B cell (primary cell): ENCODE measurements at places on chromosomes 6 and 20. TPM values are rescaled to one million over a fixed set of nuclear protein-coding genes. Genes with fewer than 3 reads are reported as not detected.

DNA sequence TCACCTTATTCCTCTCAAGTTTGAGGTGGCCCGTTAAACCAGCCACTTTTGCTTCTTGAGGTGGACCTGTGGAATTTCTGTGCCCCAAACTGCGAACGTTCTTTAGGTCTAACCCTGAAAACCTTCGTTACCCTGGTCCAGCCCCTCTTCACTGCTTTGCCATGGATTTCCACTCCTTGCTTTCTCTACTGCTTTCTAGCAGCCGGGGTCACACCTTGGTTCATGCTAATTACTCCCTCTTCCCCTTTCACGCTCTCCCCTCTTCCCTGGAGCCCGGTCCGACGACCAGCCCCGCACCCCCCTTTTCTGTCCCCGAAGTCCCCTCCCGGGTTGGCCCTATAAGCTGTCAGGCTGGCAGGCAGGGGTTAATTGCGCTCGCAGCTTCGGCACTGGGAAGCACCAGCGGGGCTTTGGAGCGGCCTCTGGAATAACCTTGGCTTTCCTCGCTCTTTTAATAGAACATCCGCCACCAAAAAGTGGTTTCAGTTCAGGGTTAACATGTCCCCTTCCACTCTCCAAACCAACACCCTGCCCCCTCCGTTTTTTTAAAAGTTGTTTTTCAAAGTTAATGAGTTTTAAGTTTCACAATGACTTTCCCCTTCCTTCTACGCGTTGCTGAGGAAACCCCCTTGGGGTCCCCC is 1.4 kb upstream of the HIVEP1 start:
- H3K27ac ChIP-seq, result peak overlapping the region; percentile 96
- no peaks in the 10 kb centered on the region for H3K27me3 ChIP-seq
- DNase-seq, result no peak
- peaks cover 23% of the 10 kb centered on the region for H3K4me1 ChIP-seq

Gene KCNB1
- 0.05 and 0.12 TPM in 2 replicates for total RNA-seq

- no peak for DNase-seq
- H3K36me3 ChIP-seq, result no peaks in the 10 kb centered on the region
- peaks cover 4% of the 10 kb centered on the region for H3K4me1 ChIP-seq
- no peaks in the 10 kb centered on the region for H3K27me3 ChIP-seq
Measured at GRCh38 chr6:25998379-25998778, 35.8 kb downstream of the TRIM38 start.

Gene ZSCAN23
- total RNA-seq, result 0.78 and 0.79 TPM in 2 replicates

Gene VNN1
- not detected in 2 replicates for total RNA-seq

Gene ZBP1
- 29.9 and 36.9 TPM in 2 replicates for total RNA-seq

GRCh38 chr6:80439721-80440470 is 333.4 kb downstream of the BCKDHB start:
- H3K4me3 ChIP-seq, result no peak overlapping the region
- DNase-seq, result no peak
- H3K4me1 ChIP-seq, result no peaks in the 10 kb centered on the region
- H3K36me3 ChIP-seq, result no peaks in the 10 kb centered on the region

GRCh38 chr20:7650086-7650879 is 290.0 kb downstream of the HAO1 start:
- no peak overlapping the region for H3K27ac ChIP-seq
- H3K4me3 ChIP-seq, result no peak overlapping the region
- H3K36me3 ChIP-seq, result no peaks in the 10 kb centered on the region

Gene TINAG
- total RNA-seq, result not detected in 2 replicates

DNA sequence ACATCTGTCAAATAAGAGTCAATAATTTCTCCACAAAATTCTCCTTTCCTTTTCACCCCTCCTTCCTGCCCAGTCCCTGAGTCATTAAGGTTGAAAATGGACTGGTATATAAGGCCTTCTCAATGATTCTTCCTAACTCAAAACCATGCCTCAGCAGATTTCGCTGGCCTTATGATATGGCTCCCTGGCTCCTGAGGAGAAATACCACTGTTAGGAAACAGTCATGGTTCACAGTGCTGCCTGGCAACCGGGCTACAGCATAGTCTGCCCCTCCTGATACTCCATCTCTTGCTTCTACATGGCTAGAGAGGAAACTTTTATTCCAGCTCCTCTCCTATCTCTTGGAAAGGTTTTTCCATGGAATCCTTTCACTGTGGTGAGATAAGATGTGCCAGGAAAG is 4.7 kb downstream of the UBE2J1 start:
- peaks cover 34% of the 10 kb centered on the region for H3K36me3 ChIP-seq
- peak overlapping the region; percentile 47 for H3K27ac ChIP-seq
- H3K4me1 ChIP-seq, result peaks cover 58% of the 10 kb centered on the region
- H3K4me3 ChIP-seq, result no peak overlapping the region
- DNase-seq, result no peak
- no peaks in the 10 kb centered on the region for H3K27me3 ChIP-seq

- peak overlapping the region; percentile 40 for H3K4me3 ChIP-seq
- no peaks in the 10 kb centered on the region for H3K36me3 ChIP-seq
- peaks cover 24% of the 10 kb centered on the region for H3K4me1 ChIP-seq
- H3K27ac ChIP-seq, result no peak overlapping the region
Measured at GRCh38 chr6:127119102-127120022, 891 bp downstream of the RSPO3 start.

- H3K27ac ChIP-seq, result no peak overlapping the region
- no peaks in the 10 kb centered on the region for H3K27me3 ChIP-seq
- H3K4me3 ChIP-seq, result no peak overlapping the region
- no peaks in the 10 kb centered on the region for H3K4me1 ChIP-seq
- no peak for DNase-seq
- H3K36me3 ChIP-seq, result no peaks in the 10 kb centered on the region
Measured at GRCh38 chr20:61057443-61058121, 194.5 kb upstream of the CDH4 start.

GRCh38 chr6:8881663-8882062 is 446.3 kb upstream of the SLC35B3 start:
- no peak overlapping the region for H3K4me3 ChIP-seq
- no peak for DNase-seq
- no peaks in the 10 kb centered on the region for H3K4me1 ChIP-seq
- no peaks in the 10 kb centered on the region for H3K36me3 ChIP-seq
- H3K27me3 ChIP-seq, result no peaks in the 10 kb centered on the region
- H3K27ac ChIP-seq, result no peak overlapping the region

- peaks cover 19% of the 10 kb centered on the region for H3K36me3 ChIP-seq
- H3K27ac ChIP-seq, result no peak overlapping the region
- H3K27me3 ChIP-seq, result no peaks in the 10 kb centered on the region
- peaks cover 17% of the 10 kb centered on the region for H3K4me1 ChIP-seq
- no peak for DNase-seq
Measured at GRCh38 chr6:148968771-148969602, 222.2 kb downstream of the UST start.

GRCh38 chr6:35084041-35084491 is 57.1 kb downstream of the TCP11 start:
- no peak overlapping the region for H3K27ac ChIP-seq
- H3K27me3 ChIP-seq, result no peaks in the 10 kb centered on the region
- H3K36me3 ChIP-seq, result no peaks in the 10 kb centered on the region
- no peak overlapping the region for H3K4me3 ChIP-seq
- no peak for DNase-seq

Gene BTBD3
- total RNA-seq, result 0.92 and 1.5 TPM in 2 replicates

- H3K4me3 ChIP-seq, result no peak overlapping the region
- H3K27ac ChIP-seq, result no peak overlapping the region
- no peaks in the 10 kb centered on the region for H3K4me1 ChIP-seq
- DNase-seq, result no peak
Measured at GRCh38 chr6:55167860-55168259, 6.5 kb upstream of the HCRTR2 start.

Gene SFTA2
- not detected in 2 replicates for total RNA-seq

Gene CCDC28A
- 26.3 and 26.9 TPM in 2 replicates for total RNA-seq

Gene WFDC2
- 1.0 TPM in 1 of 2 replicates, not detected in the other for total RNA-seq

Gene GPX5
- not detected in 2 replicates for total RNA-seq

Gene NKX2-4
- not detected in 2 replicates for total RNA-seq

Gene ISM1
- not detected in 2 replicates for total RNA-seq

GRCh38 chr6:139369568-139370282 is 4.7 kb downstream of the CITED2 start:
- H3K36me3 ChIP-seq, result no peaks in the 10 kb centered on the region
- no peak overlapping the region for H3K27ac ChIP-seq
- H3K4me1 ChIP-seq, result peaks cover 20% of the 10 kb centered on the region
- H3K4me3 ChIP-seq, result no peak overlapping the region
- no peaks in the 10 kb centered on the region for H3K27me3 ChIP-seq

Gene CCN6
- not detected in 2 replicates for total RNA-seq

- H3K36me3 ChIP-seq, result no peaks in the 10 kb centered on the region
- H3K27ac ChIP-seq, result no peak overlapping the region
- H3K4me1 ChIP-seq, result peaks cover 6% of the 10 kb centered on the region
- no peak overlapping the region for H3K4me3 ChIP-seq
Measured at GRCh38 chr6:89254569-89254968, 37.4 kb upstream of the GABRR1 start.

DNA sequence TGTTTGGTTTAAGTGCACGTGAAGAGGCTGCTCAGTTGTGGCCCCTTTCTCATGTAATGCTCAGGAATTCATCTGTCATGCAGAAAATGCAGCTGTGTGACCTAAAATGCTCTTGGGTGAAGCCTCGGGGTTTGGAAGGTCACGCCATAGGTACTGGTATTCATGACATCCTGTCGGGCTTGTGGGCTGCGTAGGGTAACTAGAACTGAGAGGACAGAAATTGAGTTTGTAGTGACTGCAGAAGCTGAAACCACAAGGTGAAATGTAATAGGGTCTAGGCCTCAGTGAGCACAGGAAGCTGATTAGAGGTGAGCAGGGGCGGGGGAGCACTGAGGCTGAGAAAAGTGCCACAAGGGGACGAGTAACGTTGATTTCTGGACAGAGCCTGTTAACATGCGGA is 128.8 kb downstream of the SOBP start:
- peak; percentile 64 for DNase-seq
- H3K27ac ChIP-seq, result peak overlapping the region; percentile 13
- H3K27me3 ChIP-seq, result no peaks in the 10 kb centered on the region
- H3K4me1 ChIP-seq, result peaks cover 34% of the 10 kb centered on the region
- H3K36me3 ChIP-seq, result no peaks in the 10 kb centered on the region

Gene ADIG
- total RNA-seq, result not detected in 2 replicates

- H3K4me3 ChIP-seq, result no peak overlapping the region
- H3K27ac ChIP-seq, result no peak overlapping the region
- peaks cover under 1% of the 10 kb centered on the region for H3K4me1 ChIP-seq
- H3K27me3 ChIP-seq, result no peaks in the 10 kb centered on the region
Measured at GRCh38 chr6:21137700-21138335, 455.7 kb upstream of the SOX4 start.

- H3K36me3 ChIP-seq, result no peaks in the 10 kb centered on the region
- H3K4me1 ChIP-seq, result no peaks in the 10 kb centered on the region
- DNase-seq, result no peak
- H3K27me3 ChIP-seq, result no peaks in the 10 kb centered on the region
Measured at GRCh38 chr20:52448513-52449232, 257.1 kb upstream of the ZFP64 start.

- no peaks in the 10 kb centered on the region for H3K27me3 ChIP-seq
- no peak overlapping the region for H3K4me3 ChIP-seq
- no peaks in the 10 kb centered on the region for H3K36me3 ChIP-seq
- H3K4me1 ChIP-seq, result no peaks in the 10 kb centered on the region
- no peak overlapping the region for H3K27ac ChIP-seq
Measured at GRCh38 chr6:153538491-153538890, 407.4 kb upstream of the RGS17 start.

Gene MCM3
- total RNA-seq, result 58.5 and 60.0 TPM in 2 replicates

GRCh38 chr6:95601133-95601532 is 23.8 kb downstream of the MANEA start:
- H3K4me1 ChIP-seq, result no peaks in the 10 kb centered on the region
- no peaks in the 10 kb centered on the region for H3K36me3 ChIP-seq

Gene HLA-DMA
- 554 and 558 TPM in 2 replicates for total RNA-seq

Gene KIF6
- total RNA-seq, result not detected in 2 replicates

DNA sequence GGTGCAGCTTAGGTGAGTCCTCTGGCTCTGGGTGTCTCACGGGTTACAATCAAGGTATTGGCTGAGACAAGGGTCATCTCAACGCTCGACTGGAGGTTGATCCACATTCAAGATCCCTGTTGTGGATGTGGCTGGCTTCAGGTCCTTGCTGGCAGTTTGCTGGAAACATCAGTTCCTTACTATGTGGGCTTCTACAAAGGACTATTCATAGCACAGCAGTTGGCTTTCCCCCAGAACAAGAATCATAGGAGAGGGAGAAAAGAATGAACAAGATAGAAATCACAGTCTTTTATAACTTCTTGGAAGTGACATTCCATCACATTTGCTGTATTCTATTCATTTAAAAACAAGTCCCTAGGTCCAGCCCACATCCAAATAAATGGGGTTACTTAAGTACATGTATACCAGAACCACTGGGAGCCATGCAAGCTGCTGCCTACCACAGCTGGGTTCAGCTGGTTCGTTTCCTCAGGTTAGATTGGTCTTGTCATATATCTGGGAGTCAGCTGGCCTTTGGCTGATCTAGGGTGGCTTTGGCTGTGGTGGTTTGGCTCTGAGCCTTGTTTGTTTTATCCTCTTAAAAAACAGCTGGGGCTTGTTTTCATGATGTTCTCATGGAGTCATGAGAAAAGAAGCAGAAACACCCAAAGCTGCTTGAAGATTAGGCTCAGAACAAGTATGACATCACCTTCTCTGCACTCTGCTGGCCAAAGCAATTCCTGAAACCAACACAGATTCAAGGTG is 433.2 kb upstream of the SPTLC3 start:
- no peaks in the 10 kb centered on the region for H3K36me3 ChIP-seq
- DNase-seq, result no peak
- H3K27me3 ChIP-seq, result no peaks in the 10 kb centered on the region
- no peaks in the 10 kb centered on the region for H3K4me1 ChIP-seq
- no peak overlapping the region for H3K27ac ChIP-seq

Gene SLC12A5
- 0.32 TPM in 1 of 2 replicates, not detected in the other for total RNA-seq

DNA sequence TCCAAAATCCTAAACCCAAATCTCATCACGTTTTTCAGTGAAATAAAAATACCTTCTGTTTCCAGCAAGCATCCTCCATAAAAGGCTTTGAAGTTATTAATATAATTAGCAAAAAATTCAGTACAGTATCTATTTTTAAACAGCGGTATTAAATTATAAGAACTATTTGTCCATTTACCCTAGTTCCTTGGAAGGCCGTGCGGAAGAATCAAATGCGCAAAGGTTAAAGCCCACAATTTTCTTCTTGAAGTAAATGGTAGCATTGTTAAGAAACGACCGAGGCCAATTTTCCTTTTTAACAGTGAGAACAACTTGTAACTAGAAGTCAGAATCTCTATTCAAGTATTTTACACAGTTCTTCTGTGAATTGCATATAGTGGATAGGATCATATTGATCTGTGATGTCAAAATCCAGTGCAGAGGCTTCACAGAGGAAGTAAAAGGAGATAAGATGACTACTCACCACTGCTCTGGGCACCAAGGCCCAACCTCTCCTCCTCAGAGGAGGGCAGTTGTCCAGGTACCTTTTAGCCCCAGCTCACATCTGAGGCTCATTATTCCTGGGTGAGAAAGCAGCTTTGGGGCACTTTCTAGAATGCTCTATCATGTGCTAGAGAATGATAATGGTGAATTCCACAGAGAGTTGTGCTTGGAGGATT is 36.3 kb downstream of the TNFAIP3 start:
- no peak overlapping the region for H3K27ac ChIP-seq
- DNase-seq, result no peak
- peaks cover 11% of the 10 kb centered on the region for H3K4me1 ChIP-seq

GRCh38 chr6:3867641-3868502 is 18.7 kb downstream of the FAM50B start:
- H3K36me3 ChIP-seq, result no peaks in the 10 kb centered on the region
- no peak overlapping the region for H3K4me3 ChIP-seq
- no peak for DNase-seq
- H3K27ac ChIP-seq, result no peak overlapping the region

Gene CNPY3
- 159 and 163 TPM in 2 replicates for total RNA-seq

Gene ATP6V1G2
- 3.3 and 4.4 TPM in 2 replicates for total RNA-seq

Gene SLC22A23
- total RNA-seq, result 0.75 and 1.4 TPM in 2 replicates

Gene KIAA0408
- total RNA-seq, result 0.34 and 0.64 TPM in 2 replicates

GRCh38 chr6:157092736-157093135 is 230.6 kb downstream of the TMEM242 start:
- no peak for DNase-seq
- H3K4me3 ChIP-seq, result no peak overlapping the region
- peaks cover 16% of the 10 kb centered on the region for H3K4me1 ChIP-seq
- no peaks in the 10 kb centered on the region for H3K27me3 ChIP-seq
- H3K27ac ChIP-seq, result no peak overlapping the region
- peaks cover 3% of the 10 kb centered on the region for H3K36me3 ChIP-seq

Gene FOXF2
- not detected in 2 replicates for total RNA-seq

Gene IRAK1BP1
- 3.0 and 3.2 TPM in 2 replicates for total RNA-seq
